ENCODE measurements at places on chromosomes 7 and 10.

DNA sequence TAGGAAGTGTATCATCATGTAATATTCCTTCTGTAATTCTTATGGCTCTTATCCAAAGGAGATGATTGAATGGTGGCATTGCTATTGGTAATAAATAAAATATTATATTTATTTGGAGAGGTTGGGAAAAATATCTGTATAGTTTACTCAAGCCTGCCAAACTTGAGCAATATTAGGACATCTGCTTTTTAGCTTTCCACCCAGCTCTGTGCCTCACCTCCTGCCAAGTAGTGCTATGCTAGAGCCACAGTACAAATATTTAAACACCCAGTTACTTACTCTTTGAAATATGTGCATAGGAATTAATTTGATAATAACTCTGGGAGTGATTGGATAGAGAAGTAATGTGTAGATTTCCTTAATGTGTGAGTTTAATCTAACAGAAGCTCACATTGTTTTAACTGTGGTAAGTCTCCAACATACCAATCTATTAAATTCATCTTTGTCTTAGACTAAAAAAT lies 129.2 kb downstream of the BBS9 start:
- no peak for DNase-seq

DNA sequence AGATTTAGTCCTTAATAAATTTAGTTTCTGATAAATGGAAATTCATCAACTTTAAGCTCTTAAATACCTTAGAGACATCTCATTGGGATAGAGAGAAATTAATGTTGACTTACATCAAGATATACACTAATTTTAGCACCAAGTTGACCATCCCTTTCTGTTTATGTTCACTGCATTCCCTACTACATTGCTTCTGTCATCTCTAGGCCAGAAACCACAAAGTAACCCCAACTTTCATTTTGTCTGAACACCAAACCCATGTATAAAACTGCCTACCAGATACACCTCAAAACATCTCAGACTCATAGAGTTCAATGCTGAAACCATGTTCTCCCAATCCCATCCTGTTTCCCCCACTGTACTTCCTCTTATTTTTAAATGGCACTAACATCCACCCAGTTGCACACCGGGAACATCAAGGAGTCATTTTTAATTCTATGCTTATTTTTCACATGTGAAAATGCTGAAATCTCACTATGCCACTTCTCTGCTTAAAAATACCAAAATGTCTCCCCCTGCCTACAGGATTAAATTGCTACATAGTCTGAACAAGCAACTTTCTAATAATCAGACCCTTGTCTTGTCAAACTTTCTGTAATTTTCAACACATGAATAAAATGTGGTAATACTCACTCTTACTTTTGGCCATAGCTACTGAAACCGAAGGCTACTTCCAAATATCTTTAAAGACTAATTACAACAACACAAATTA lies 201.6 kb downstream of the SEMA3D start:
- no peak for DNase-seq

DNA sequence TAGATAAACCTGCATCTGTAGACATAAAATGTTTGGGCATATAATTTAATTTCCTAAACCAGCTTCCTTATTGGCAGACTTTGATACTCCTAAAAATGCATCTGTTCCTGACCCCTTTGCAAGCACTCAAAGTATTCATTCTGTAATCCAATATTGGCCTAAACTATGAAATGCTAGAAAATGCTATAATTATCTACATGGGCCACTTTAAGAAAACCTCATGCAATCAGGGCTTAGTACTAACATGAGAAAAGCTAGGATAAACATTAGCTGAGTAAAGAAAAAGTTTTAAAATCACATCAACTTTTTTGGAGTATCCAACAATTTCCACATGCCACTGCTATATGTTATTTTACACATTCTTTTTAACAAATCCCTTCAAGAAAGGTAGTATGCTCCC lies 57.2 kb downstream of the PARD3 start:
- no peak for DNase-seq

DNA sequence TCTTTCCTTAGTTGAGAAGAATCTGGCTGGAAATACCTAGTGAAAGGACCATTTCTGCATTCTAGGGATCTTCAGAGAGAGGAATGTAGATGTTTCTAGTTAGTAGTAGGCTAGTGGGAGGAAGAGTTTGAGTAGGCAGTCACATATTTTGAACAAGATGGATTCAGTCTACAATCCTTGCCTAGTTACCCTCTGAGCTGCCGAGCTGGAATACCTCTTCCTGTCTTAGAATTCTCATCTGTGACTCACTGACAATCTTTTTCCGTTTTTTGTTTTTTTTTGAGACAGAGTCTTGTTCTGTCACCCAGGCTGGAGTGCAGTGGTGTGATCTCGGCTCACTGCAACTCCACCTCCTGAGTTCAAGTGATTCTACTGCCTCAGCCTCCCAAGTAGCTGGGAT lies 30.7 kb upstream of the PLPP4 start:
- no peak for DNase-seq

DNA sequence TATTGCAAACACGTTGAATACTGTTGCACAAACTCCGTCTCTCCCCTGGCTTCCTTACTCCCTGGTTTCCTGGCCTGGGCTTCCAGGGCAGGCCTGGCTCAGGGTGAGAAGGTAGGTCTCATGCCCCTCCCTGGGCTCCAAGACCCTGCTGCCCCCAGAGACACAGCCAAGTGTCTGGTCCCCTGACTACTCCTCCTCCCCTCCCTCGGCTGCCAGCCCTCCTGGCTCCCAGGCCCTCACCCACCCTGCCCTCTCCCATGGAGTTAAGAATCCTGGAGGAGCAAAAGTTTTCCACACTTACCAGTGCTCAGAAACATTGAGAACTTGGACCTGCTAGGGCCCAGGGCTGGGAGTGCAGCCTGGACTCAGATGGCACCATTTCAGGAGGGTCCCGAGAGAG lies 47.2 kb upstream of the RABGEF1 start:
- no peak for DNase-seq

- DNase-seq, result no peak
Measured at GRCh38 chr10:4073912-4074311, 288.9 kb upstream of the KLF6 start.

DNA sequence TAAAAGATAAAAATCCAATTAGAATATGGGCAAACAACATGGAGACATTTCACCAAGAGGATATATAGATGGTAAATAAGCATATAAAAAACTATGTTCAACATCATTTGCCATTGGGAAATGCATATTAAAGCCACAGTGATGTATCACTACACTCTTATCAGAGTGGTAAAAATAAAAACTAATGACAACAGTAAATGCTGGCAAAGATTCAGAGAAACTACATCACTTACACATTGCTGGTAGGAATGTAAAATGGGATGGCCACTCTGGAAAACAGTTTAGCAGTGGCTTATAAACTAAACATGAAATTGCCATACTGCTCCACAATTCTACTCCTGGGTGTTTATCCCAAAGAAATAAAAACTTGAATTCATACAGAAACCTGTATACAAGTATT lies 59.2 kb downstream of the CROT start:
- no peak for DNase-seq

DNA sequence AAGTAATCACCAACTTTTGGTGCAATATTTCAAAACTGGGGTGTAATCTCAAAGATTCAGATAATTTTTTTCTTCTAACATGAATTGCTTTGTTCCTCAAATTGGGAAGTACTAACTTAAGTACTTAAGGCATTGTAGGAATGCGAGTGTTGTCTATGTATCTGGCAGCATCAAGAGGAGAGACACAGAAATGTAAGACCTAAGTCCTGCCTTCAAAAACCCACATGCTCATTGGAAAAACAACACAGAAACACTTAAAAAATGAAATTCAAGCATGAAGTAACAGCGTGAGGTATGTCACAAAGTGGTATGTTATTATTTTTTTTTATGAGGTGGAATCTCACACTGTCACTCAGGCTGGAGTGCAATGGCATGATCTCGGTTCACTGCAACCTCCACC lies 288.5 kb downstream of the ZEB1 start:
- no peak for DNase-seq

- DNase-seq, result no peak
Measured at GRCh38 chr10:13809427-13809826, 222.7 kb downstream of the PRPF18 start.

DNA sequence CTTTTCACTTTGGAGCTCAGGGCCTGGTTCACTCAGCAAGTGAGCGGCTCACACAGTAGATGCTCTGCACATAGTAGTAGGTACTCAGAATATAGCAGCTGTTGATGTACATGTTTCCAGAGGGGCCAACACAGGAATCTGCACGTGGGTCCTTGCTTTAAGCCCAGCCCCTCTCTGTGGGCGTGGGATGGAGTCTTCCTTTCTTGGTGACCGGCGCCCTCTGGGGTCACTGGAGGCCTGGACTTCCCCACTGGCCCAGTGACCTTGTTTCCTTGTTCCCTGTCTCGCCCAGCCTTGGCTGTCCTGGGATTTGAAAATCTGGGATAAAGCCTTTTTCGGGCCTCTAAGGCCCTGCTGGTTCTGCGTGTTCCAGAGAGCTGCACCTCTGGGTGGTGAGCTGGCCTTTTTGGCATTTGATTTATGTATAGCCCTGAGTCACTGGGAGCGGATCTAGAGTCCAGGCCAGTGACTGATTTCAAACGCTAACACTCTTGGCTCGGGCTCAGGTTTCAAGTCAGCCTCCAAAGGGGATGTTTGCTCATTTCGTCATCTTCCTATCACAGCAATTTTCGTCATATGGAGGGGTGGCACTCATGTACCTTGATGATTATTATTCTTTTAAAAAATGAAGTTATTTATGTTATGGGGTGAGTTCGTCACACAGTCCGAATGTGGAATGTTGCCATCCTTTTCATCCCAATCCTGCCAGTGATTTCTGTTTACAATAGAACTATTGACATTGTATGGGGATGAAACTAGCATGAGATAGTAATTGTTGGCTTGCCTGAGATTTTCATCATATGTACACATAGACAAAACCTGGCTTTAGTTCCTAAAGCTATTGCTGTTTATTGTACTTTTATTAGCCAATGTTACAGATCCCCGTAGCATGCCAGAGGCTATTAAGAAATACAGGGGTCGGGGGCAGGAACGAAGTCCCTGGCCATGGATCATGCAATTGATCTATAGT lies 65.5 kb downstream of the CUX1 start:
- DNase-seq, result no peak

DNA sequence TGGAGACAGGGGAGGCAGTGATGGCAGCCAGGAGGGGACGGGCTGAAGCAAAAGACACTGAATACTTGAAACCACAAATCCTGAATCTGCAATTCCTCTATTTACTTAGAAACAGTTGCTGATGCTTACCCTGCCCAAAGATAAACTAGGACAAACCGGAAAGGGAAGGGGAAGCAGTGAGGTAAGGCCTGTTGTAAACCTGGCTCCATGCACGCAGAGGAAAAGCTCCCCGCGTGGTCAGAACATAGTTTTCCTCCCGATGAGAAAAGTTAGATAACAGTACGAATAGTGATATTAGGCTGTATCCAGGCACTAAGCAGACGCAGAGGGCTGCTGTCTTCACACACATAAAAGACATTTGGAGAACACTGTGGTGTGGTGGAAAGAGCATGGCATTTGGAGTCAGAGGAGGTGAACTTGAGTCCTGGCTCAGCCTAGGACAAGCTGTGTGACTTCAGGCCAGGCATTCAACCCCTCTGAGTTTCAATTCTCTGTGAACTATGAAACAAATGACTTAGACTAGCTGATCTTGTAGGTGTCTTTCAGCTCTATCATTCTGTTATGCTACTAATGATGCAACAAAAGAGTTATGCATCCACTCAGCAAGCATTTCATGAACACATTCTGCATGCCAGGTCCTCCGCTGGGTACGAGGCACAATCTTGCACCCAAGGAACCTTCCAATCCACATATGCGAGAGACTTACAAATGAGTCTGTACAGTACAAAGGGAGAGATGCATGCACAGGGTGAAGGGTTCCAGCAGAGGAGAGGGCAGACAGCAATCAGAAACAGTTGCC lies 80.9 kb downstream of the SORBS1 start:
- no peak for DNase-seq

DNA sequence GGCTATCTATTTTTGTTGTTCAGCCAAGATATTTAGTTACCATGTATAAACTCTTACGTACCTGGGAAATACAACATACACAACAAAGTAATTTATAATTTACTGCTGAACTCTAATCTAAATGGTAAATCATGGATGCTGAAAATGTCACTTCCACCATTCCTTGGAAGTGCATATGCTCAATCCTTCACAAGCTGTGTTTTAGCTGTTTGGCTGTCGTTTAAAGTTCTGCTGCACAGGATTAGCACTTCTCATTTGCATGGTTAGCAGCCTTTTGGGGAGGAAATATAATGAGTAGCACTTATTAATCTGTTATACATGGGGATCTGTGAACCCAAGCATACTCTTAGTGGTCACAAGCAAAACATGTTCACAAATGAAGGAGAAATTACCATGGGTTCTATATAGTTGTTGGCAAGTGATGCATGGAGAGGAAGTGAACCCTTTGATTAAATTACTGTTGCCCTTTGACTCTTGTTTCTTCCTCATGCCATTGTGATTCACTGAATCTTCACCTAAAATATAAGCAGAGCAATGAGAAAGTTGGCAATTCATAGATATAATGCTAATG lies 18.5 kb downstream of the PIK3CG start:
- DNase-seq, result peak; percentile 35

GRCh38 chr10:126387041-126387921 lies 996 bp downstream of the ADAM12 start:
- DNase-seq, result no peak

DNA sequence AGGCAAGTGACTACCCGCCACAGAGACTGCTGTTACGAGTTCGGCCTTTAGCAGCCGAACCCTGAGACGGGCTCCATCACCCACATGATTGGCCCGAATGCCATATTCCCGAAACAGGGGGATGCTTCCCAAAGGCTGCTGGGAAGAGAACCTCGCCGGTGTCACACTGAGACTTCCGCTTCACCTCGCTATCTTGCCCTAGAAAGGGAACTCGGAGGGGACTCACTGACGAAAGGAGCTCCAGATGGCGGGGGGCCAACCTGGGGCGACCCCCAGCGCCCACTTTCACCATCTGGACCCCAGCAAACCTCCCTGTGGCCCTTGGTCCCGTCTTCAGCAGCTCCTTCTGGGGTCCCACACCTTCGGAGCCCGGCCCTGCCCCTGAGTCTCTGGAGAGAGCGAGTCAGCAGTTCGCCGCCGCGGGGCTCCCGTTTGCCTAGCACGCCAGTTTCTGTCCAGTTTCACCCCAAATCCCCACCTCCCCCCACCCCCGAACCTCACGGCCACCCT lies 529 bp downstream of the HPS1 start:
- no peak for DNase-seq

DNA sequence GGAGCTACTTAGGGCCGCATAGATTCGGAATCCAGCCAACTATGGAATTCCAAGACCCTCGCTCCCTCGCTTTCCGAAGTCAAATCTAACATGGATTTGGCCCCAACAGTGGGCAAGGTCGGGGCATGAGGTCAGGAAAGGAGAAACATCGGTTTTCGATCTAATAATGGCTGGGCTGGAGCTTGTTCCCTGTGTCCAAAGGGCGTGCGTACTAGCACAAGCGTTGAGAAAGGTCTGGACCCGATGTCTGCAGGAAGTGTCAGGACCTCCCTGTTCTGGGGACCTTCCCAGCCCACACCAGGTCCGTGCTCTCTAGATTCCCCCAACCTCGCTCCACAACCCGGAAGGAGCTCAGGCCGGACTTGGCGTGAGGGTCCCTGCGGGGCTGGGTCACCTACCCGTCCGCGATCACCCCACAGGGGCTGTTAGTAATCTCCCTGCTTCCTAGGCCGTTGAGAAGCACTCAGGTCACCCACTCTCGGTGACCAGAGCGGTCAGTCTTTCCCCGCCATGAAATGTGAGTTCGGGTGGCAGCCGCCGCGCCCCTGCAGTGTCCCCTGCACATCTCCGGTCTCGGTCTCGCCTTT lies 4.8 kb downstream of the FEZF1 start:
- DNase-seq, result no peak
